Mononuclear cell (primary cell): ENCODE measurements at places on chromosomes 11 and 22. TPM values are rescaled to one million over a fixed set of nuclear protein-coding genes. Genes with fewer than 3 reads are reported as not detected.

MCHR1 gene
- total RNA-seq, result not detected

ROBO4 gene
- 0.31 TPM for total RNA-seq

CASP5 gene
- total RNA-seq, result 0.84 TPM

DSCAML1 gene
- 0.84 TPM for total RNA-seq

TSPAN32 gene
- total RNA-seq, result 21.6 TPM

KRTAP5-1 gene
- not detected for total RNA-seq

TRIM3 gene
- total RNA-seq, result 12.1 TPM

PARVG gene
- total RNA-seq, result 87.6 TPM

HPX gene
- total RNA-seq, result 0.31 TPM

WNT11 gene
- total RNA-seq, result 0.94 TPM

CBLIF gene
- total RNA-seq, result not detected

CYP2D6 gene
- 0.84 TPM for total RNA-seq

BTG4 gene
- total RNA-seq, result not detected

FXYD2 gene
- total RNA-seq, result 5.7 TPM

LUZP2 gene
- not detected for total RNA-seq

TRIM51 gene
- not detected for total RNA-seq

LRRN4CL gene
- not detected for total RNA-seq

ANKK1 gene
- total RNA-seq, result 0.31 TPM

OR5B21 gene
- not detected for total RNA-seq

OR8D4 gene
- not detected for total RNA-seq

OR10A6 gene
- not detected for total RNA-seq

TMEM45B gene
- 3.5 TPM for total RNA-seq

BACE1-AS gene
- 0.52 TPM for total RNA-seq

DEAF1 gene
- total RNA-seq, result 30.7 TPM

CNTF gene
- 7.8 TPM for total RNA-seq

RASSF10 gene
- total RNA-seq, result not detected

FLRT1 gene
- total RNA-seq, result not detected

GP1BB gene
- total RNA-seq, result 36.1 TPM

OR2AG2 gene
- 0.10 TPM for total RNA-seq

B4GALNT4 gene
- total RNA-seq, result 0.21 TPM

PPM1F gene
- 23.5 TPM for total RNA-seq

KCNJ1 gene
- total RNA-seq, result 0.10 TPM

CYP2R1 gene
- 15.6 TPM for total RNA-seq

MYEOV gene
- total RNA-seq, result 2.3 TPM

TPST2 gene
- total RNA-seq, result 35.9 TPM

FOLR2 gene
- 3.3 TPM for total RNA-seq

HEPHL1 gene
- not detected for total RNA-seq

GNG3 gene
- not detected for total RNA-seq

PVALB gene
- total RNA-seq, result 0.73 TPM

TSPAN4 gene
- 15.5 TPM for total RNA-seq

RIMBP3B gene
- total RNA-seq, result not detected

MAPK11 gene
- total RNA-seq, result 1.3 TPM

ZFPL1 gene
- total RNA-seq, result 17.6 TPM

RDX gene
- total RNA-seq, result 16.8 TPM

ZNF214 gene
- total RNA-seq, result not detected

FOXRED2 gene
- total RNA-seq, result 1.3 TPM
